ENCODE measurements at places on chromosomes 7 and 10. TPM values are rescaled to one million over a fixed set of nuclear protein-coding genes. Genes with fewer than 3 reads are reported as not detected.

The SNCG gene
- total RNA-seq = 219 TPM

DNA sequence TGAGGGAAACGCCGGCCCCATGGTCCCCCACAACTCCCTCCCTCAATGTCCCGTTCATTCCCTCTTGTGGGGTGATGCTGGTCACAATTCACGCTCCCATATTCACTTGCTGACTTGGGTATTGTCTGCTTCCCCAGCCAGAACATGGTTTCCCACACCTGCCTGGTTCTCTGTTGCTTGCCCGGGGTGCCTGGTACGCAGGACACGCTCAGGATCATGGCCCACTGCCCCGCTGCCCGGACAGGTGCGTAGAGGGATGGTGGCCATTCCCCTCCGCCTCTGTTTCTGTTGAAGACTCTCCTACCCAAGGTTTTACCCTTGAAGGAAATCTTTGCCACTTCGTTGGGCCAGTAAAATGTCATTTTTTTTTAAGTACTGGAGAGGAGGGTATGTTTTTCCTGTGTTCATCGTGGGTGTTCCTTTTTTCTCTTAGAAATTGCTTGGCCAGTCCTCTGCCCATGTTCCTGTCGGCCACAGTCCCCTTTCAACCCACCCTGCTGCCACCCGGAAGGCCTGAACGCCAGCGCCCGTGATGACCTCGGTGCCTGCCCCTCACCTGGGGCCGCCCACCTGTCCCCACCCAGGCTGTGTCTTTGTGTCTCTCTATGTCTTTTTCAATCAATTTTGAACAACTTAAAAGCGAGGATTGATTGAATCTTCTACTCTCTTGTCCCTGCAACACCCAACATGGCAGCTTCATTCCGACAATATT lies 38.2 kb downstream of the FOXL3 start:
- no peak for DNase-seq

- no peak for DNase-seq
Observed at GRCh38 chr7:135447748-135448147, 62.2 kb downstream of the CNOT4 start.

- no peak for DNase-seq
Observed at GRCh38 chr10:22712956-22713852, 1.2 kb downstream of the PIP4K2A start.

The AKR1C8 gene
- not detected for total RNA-seq

GRCh38 chr10:1454428-1454827 lies 282.9 kb downstream of the ADARB2 start:
- no peak for DNase-seq

Data from omental fat pad (tissue), 4 donors.